ENCODE measurements at places on chromosomes 5 and 9.

- no peak for DNase-seq
Measured at GRCh38 chr9:5292141-5292540, 12.4 kb downstream of the RLN2 start.

DNA sequence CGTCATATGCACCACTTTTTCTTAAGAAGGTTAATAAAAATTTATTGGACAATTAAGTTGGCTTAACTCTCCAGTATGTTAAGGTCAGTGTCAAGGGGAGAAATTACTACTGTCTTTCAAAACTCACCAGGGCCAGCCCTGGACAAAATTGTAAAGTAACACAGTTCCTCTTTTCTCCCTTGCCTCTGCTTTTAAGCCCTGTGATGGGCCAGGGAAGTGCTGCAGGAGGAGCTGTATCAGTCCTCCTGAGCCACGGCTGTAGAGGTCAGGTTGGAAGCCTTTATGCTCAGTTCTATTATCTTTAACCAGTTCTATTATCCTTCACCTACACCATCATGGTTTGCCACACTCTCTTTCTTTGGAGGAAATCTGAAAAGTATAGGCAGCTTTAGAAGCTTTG, 11.5 kb upstream of the PPP2R2B start:
- no peak for DNase-seq

- DNase-seq = no peak
Measured at GRCh38 chr5:57804505-57804904, 321.9 kb upstream of the ACTBL2 start.

GRCh38 chr9:112856200-112856599, 34.5 kb downstream of the SLC46A2 start:
- no peak for DNase-seq

DNA sequence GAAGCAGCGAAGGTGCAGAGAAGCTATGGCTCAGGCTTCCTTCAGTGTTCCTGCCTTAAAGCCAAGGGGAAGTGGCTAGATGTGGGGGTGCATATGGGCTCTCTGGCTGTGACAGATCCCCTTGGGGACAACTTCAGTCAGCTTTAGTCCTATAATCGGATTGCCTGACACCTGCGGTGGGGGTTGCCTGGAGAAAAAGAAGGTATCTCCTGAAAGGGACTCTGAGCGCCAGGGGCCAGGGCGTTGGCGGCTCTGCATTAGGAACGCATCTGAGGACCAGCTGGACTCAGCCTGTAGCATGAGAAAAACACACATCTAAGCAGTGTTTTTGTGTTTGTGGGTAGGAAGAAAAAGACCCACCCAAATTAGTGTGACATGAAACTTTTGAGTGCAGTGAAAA, 84.3 kb upstream of the OTULINL start:
- DNase-seq = no peak

DNA sequence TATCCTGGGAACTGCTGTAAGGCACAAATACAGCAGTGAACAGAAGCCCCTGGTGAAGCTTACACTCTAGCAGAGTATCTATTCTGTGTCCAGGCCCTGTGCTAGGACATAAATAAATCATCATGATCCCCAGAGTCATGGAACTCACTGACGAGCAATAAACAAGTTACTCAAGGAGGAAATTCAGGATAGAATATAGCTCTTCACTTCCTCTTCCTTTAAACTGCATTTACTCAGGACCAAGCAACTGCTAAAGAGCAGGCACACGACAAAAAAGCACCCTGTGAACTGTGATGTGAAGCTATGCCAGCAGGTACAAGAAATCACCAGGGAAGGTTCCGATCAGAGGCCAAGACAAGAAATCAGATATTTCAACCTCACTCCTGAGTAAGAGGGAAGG, 47.8 kb upstream of the NR5A1 start:
- no peak for DNase-seq

DNA sequence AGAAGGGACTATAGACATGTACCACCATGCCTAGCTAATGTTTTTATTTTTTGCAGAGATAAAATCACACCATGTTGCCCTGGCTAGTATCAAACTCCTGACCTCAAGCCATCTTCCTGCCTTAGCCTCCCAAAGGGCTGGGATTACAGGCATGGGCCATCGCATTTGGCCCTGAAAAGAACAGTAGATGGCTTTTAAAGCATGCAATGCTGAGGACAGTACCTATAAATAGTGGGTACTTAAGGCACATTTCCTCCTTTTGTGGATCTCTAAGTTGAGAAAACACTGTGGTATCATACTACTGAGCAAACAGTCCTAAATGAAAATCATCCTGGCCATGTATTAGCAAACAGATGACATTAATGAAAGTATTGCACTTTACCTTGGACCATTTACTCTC, 119.4 kb downstream of the TTC39B start:
- DNase-seq = no peak

DNA sequence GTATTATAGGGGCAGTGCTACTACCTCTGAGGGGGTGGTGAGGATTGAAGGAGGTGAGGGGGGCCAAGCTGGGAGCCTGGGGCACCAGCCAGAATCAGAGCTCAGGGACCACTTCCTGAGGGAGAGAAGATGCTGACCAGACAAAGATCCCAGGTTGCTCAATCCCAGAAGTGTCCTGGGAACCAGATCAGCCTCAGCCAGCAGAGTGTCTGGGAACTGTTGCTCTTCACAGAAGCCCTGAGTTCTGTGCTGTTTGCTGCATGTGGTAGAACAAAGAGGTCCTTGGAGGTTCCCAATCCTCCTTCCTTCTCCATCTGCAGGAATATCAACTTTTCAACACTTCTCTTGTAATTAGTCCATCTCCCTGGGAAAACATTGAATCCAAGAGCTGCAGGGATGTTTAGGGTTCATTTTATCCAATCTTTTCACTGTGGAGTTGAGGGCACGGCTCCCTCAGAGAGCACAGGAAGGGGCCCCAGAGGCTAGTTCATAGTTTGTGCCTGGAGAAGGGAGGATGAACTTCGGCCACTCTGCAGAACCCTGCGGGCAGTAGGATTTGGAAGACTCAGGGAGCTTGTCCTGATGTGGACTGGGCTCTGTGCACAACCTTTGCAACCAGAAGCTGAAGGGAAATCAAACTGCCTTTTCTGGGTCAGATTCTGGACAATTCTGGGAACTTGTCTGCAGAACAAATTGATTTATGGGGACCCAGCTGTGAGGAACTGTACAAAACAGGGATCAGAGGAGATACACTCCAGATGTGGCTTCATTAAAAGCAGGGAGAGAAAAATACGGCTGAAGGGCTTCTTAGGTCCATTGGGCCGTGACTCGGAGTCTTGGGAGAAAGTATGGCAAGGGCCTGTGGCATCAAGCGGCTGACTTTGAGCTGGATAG, 57.1 kb downstream of the GALNT12 start:
- no peak for DNase-seq

- no peak for DNase-seq
Measured at GRCh38 chr5:150286820-150287219, 2.8 kb downstream of the CAMK2A start.

- DNase-seq = no peak
Measured at GRCh38 chr9:34403554-34404380, 27.1 kb upstream of the MYORG start.

DNA sequence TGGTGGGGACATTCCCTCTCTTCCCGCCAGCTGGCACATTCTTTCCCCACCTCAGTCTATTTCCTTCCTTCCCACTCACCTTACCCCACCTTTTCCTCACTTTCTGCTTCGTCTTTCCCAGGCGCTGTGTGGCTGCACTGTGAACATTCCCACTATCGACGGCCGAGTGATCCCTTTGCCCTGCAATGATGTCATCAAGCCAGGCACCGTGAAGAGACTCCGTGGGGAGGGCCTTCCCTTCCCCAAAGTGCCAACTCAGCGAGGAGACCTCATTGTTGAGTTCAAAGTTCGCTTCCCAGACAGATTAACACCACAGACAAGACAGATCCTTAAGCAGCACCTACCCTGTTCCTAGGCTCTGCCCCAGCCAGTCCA, 7.3 kb downstream of the DNAJB5 start:
- DNase-seq = no peak

DNA sequence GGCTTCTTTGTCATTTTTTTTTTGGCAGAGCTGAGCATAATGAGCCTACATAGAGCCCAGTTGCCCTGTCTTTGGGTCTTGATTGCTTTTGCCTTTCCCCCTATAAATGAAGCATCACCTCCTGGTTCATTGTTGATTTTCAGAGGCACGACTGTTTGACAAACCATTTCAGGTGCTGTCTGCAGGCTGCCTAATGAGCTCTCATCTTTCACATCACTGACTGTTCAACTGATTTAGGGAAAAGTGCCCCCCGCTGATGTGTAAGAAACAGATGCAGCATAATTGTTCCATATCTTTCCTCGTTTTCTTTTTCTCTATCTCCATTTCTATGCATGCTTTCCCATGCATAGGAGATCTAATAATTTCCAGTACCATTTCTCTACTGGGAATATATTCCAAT, 338.6 kb downstream of the TMEM38B start:
- no peak for DNase-seq

DNA sequence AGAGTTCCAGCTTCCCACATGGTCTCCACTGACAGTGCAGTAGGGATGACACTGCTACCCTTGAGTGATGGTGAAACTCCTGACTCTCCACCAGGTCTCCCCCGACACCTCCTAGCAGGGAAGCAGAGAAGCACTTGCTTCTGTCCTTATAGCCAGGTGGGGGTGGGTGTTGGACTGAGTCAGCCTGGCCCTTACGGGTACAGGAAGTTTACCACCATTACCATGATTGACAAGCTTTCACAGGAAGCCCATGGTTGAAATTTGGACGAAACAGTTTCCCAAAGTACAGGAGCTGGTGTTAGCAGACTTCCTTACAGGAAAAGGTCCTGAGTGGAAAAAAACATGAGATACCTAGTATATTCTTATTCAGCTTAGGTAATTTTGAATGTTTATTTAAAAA, 3.1 kb upstream of the FBXL7 start:
- DNase-seq = no peak

DNA sequence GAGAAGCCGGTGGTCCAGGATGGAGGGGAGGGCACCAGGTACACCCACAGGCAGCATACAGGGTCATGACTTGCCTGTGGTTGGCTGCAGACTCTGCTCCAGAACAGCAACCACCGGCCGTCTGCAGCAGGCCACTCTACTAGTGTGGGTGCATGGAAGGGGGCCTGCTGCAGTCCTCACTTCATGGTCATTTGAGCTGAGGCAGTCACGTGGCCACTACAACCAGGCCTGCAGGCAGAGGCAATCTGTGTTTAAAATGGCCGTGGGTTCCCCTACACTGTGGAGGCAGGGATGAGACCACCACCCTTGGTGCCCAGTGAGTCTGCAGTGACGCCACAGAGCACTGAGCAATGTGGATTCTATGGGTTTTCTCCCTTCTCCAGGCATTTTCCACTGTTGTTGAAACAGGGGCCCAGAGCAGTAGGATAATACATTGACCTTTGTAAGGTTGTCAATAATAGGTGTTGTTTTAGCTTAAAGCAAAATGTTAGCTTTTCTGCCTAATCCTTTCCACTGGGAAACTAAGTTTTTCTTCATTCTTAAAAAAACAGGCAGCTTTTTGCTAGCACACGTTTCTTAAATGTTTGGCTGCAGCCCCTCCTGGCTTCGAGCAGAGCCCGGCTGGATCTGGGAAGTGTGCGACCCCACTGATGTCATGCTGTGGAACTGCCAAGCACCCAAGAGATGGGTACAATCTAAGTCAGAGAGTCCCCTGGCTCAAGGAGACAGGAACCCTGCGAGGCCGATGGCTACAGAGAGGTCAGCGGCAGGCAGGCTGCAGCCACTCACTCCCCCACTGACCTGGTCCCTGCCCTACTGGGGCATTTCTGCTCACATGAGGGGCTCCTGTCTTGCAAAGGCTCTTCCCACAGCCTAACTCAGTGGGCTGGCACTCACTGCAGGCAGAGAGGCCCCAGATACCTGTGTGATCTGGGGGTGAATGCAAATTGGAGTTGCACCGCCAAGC, 21.2 kb downstream of the GADD45G start:
- no peak for DNase-seq

DNA sequence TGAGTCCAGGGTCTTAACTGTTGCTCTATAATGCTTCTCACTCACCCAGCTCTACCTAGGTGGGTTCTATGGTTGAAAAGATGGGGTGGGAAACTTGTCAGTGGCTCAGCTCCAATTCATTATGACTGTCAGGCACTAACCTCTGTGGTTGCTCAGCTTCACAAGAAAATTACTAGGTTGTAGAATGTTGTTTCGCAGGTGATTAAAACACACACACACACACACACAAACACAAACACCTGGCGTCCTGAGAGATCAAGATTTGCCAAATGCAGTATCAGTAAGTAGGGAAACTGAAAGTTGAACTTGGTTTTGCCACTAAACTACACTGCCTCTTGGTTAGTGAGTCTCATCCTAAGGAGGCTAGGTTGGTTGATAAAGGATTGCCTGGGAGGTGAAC, 2.8 kb downstream of the MCCC2 start:
- DNase-seq = no peak

- DNase-seq = no peak
Measured at GRCh38 chr5:35404701-35405100, 174.4 kb upstream of the PRLR start.

- DNase-seq = no peak
Measured at GRCh38 chr9:114366334-114367128, 21.3 kb downstream of the AKNA start.

DNA sequence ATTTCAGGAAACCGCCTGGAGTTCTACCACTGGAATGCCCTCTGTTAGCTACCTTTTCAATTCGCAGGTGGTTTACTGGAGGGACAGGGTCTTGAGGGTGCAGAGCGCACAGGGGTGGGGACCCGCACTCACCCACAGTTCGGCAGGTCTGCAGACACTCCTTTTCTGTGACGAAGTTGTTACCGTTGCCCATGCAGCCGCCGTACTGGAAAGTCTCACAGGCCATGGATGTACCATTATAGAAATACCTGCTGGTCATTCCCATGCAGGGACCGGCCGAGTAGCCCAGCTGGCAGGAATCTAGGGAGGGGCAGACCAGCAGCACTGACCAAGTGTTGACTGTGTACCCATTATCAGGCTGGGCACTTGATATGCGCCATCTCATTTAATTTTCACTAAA, 16.8 kb downstream of the AMBP start:
- DNase-seq = no peak

GRCh38 chr9:10921671-10922070, 308.9 kb upstream of the PTPRD start:
- DNase-seq = no peak

DNA sequence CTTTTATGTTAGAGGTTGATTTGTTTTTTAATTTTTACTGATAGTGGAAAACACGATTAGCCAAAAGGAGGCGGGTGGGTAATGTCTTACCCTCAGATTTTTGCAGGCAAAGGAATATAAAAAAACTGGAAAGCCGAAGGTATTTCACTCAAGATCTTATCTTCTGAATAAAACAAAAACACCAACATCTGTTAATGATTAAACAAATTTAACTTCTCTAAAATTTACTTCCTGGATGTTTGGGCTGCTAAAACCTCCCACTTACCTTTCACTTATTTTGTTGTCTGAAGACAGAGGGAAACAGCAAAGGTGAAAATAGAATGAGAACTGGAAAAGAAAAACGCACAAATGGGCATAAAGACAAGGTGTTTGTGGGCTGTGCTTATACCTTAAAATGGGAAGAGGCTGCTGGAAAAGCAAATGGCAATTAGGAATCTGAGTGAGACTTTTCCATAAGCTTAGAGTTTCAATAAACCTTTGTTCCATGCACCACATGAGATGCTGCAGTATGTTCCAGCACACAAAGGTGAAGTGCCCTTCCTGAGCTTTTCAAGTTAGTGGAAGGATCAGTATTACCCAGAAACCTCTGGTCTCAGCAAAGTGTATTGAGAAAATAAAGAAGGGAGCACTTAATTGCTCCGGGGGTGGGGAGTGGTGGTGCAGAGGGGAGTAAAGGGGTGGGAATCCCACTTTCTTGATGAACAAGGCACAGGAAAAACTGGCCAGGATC, 298.3 kb downstream of the BNC2 start:
- no peak for DNase-seq

GRCh38 chr5:64637837-64638443, 52.4 kb upstream of the SHISAL2B start:
- DNase-seq = no peak
